Prostate gland (tissue), 2 donors: ENCODE measurements at places on chromosomes 1 and 21. TPM values are rescaled to one million over a fixed set of nuclear protein-coding genes. Genes with fewer than 3 reads are reported as not detected.

SPRR2F gene
- total RNA-seq, result not detected

EPHA8 gene
- 0.05 TPM for total RNA-seq

TMEM269 gene
- total RNA-seq, result 0.14 TPM

INSRR gene
- 0.18 TPM for total RNA-seq

HMGB4 gene
- total RNA-seq, result not detected

FAM110D gene
- 3.8 TPM for total RNA-seq

OR2M4 gene
- total RNA-seq, result 0.11 TPM

CCDC24 gene
- 23.7 TPM for total RNA-seq

SMIM1 gene
- 148 TPM for total RNA-seq

MTF2 gene
- total RNA-seq, result 10.4 TPM

PRXL2B gene
- total RNA-seq, result 25.8 TPM

- DNase-seq, result no peak
These were observed 33.2 kb downstream of the SSBP3 start for GRCh38 chr1:54372978-54373377.

- no peak for DNase-seq
These were observed 54.0 kb upstream of the ATP5PO start for GRCh38 chr21:33969581-33969980.

DNA sequence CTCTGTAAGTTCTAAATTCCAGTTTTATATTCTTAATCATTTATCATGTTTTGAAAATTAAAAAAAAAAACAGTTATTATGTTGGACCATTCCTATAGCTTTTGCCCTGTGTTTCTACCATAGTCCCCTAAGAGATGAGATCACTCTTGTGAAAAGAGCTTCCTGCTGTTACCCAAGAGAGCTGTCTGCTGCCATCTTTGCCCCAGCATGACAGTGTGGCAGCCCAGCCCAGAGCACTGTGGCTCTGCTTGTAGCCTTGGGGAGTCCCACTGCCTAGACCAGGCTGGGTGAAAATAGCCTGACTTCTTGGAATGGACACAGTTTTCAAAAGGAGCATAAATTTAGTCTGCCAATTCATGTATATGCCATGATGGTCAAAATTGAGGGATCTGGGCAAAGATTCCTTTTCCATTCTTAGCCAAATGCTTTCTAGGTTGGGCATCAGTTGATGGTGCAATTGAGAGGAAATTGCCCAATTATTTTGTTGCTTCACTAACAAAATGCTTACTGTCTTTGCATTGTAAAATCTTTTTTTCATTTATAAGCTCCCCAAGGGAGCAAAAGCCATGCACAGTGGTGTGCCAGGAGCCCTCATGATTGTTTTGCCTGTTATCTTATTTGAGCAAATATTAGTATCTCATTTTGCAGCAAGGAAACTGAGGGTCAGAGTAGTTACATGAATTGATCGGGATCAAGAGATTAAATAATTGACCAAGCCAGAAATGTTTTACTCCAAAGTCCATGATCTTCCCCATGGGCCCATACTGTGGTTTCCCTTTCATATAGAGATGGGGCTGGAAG lies 72.8 kb downstream of the ETS2 start:
- no peak for DNase-seq

GRCh38 chr1:95889400-95889799 lies 655.4 kb downstream of the RWDD3 start:
- DNase-seq, result no peak

GRCh38 chr1:36136535-36136934 lies 11.5 kb upstream of the COL8A2 start:
- peak; percentile 77 for DNase-seq

DNA sequence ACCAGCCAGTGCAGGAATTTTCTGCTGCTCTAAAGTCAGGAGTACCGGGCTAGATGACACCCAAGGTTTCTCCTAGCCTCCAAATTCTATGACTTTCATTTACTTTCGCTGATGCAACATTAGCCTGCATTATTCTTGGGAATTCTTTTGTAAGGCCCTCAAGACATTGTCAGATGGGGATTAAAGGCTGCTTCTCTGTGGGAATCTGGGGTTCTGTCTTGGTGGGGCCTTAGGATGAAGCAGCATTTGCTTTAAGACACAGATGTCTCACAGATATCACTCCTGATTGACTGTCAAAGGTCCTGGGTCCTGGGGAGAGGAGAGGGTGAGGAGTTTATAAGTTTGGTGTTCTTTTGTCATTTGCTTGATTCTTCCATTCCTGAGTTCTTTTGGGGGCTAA lies 11.6 kb downstream of the PKP1 start:
- no peak for DNase-seq

DNA sequence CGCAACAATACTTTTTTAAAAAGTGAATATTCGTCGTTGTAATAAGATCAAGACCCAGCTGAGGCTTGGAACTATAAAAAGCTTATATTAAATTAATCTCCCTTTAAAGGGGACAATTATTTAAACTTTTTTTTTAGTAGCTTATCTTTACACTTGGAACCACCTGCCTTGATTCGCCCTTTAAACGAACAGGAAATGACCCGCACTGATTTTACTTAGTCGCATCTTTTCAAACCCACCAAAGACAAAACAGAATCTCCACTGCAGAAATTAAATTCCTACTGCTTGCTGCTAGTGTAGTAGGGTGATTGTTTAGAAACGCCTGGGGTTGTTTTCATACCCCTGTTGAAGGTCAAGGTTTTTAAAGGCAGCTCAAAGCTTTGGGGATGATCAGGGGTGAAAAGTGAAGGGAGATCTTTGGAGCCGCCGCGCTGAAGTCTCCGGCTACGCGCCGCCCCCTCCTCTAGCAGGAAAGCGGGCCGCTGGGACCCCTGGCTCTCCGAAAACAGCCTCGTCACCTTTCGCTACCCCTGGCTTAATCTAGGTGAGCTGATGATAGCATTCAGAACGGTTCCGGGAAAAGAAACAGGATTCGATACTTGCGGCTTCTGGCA lies 163.4 kb downstream of the RUNX1 start:
- no peak for DNase-seq

- no peak for DNase-seq
These were observed 4.3 kb upstream of the TTC22 start for GRCh38 chr1:54805466-54805865.

- peak; percentile 70 for DNase-seq
These were observed 235.4 kb downstream of the PBX1 start for GRCh38 chr1:164794356-164794755.

- no peak for DNase-seq
These were observed 106.7 kb downstream of the MIS18A start for GRCh38 chr21:32172106-32172505.

DNA sequence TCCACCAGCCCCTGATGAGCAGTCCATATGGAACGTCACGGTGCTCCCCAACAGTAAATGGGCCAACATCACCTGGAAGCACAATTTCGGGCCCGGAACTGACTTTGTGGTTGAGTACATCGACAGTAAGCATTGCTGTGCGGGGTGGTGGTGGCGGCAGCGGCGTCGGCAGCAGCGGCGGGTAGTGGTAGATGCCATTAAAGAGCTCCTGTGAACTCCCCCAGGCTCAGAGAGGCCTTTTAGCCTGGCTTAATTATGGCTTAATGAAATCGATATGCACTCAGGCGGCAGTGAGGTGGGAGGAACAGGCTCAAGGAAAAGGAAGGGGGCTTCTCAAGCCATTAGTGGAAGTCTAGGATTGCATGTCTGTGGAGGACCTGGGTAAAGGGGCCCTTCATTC lies 41.9 kb upstream of the CNTN2 start:
- DNase-seq, result no peak

DNA sequence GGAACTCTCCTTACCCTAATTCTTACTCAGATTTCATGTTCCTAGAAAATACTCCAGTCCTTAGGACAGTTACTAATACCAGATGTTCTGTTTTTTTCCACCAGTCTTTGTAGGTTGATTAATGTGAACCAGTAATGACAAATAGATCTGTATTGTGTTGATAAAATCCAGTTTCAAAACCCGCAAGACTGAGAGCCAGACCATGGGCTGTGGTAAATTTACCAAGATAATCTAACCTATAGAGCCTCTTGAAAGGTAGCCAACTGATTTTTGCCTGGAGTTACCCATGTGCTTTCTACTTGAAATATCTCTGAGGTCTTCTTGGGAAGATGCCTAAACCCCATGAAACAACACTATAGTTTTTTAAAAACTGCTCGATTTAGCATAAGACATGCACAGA lies 46.5 kb upstream of the CDC7 start:
- no peak for DNase-seq

DNA sequence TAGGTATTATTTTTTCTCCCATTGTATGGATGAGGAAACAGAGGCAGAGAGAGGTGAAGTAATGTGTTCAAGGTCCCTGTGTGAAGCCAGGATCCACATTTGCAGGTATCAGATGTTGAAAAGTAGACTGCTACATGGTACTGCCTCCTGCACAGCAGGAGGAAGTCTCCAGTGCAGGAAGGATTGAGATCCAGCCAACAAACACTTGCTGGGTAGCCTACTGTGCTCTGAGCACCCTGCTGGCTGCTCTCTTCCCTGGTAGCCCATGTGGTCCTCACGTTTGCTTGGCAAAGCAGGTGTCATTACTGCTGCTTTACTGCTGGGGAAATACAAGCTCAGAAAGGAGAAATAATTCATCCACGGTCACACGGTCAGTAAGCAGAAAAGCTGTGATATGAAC lies 21.3 kb upstream of the GRIK3 start:
- DNase-seq, result no peak
